HS-5 (cell line): ENCODE measurements at places on chromosomes 2 and 18.

DNA sequence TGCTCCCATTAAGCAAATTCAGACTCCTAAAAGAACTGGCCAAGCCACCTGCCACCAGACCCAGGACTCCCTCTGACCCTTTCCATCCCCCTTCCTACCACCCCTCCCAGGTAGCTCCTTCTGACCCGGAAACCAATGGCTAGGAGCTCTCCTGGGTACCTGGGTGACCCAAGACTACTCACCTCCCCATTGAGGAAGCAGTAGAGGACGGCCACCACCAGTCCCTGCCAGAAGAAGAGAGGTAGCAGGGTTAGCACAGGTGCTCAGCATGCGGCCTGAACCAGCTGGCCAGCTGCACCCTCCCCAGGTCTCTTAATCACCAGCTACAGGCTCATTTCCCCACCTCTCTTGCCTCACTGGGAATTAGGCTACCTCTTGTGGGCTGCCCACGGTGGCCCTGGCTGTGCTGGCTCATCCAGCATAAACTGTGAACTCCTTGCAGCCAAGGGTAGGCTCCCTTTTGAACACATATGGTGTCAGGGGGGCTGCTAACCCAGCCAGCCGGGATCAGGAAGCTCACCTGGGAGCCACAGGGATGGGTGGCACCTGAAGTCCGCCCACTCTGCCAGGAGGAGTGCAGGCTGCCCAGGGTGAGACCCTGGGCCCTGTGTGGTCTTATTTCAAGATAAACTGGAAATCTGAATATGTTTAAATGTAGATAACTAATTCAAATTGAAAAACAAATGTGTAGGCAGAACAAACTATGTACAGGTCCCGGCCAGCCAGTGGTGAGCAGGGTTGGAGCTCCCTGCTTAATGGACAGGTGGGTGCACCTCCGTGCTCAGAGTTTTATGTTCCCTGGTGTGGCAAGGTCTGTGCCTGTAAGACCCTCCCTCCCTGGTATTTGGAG lies 9.9 kb downstream of the TMEM37 start:
- DNase-seq = no peak

DNA sequence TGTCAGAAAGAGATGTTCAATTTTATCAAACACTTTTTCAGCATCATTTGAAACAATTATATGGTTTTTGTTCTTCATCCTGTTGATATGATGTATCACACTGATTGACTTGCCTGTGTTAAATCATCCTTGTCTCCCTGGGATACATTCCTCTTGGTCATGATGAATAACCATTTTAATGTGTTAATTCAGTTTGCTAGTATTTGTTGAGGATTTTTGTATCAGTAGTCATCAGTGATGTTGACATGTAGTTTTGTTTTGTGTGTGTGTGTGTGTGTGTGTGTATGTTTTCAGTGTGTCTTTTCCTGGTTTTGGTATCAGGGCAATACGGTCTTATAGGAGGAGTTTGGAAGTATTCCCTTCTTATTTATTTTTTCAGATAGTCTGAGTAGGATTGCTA lies 325.4 kb downstream of the ZNF804A start:
- peak; percentile 8 for DNase-seq

DNA sequence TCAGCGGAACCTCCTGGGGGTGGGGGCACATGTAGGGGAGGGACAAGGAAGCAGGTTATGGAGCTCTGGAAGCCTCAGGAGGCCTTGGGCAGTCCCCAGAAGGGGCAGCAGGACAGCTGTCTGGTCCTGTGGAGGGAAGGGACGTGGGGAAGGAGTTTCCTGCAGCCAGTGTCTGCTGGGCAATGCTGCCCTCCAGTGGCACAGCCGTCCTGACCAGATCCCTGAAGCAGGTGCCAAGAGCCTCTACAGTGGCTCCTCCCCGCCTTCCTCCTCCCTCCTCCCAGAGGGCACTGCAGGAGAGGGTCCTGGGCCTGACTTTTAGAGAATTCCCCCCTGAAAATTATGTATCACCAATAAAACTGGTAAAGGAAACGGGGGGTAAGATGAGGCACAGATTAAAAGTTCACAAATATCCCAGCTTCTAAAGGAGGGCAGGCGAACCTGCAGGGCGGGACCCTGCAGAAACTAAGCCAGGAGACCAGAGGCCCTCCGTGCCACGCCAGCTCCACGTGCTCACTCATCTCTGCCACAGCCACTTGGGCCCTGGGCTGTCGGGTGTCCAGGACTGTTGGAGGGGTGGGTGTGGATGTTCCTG lies 258.5 kb downstream of the TWIST2 start:
- DNase-seq = peak; percentile 25

DNA sequence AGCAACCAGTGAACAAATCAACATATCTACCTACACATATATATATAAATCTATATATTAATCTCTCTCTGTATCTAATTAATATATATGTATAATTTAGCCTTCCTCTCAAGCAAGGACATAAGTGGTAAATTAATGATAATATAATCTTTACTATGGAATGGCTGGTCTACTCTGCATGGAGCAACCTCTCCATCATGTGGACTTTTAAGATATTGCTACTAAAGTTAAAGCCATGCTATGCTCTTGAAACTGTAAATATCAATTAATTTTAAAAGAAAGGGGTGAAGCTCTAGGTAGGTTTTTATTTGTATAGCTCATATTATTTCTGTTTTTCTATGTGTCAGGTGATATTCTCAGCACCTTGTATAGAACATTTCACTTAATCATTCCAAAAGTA lies 147.0 kb downstream of the PPP1R1C start:
- no peak for DNase-seq

DNA sequence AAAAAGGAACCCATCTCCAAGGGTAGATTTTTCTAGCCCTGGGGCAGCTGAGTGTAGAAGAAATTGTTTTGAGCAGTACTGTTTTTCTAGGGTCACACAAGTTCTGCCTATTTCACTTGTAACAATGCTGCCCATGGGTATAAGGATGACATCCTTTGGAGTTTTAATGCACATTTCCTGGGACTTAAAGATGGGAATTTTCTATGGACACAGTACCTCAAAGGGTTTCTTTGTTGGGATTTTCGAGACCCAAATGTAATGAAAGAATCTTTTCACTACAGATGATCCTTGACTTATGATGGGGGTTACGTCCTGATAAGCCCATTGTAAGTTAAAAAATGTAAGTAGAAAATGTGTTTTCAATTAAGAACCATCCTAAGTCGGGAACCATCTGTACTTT lies 31.8 kb downstream of the CDC42EP3 start:
- no peak for DNase-seq

GRCh38 chr2:41337956-41338355 lies 709.9 kb upstream of the PKDCC start:
- DNase-seq = no peak

DNA sequence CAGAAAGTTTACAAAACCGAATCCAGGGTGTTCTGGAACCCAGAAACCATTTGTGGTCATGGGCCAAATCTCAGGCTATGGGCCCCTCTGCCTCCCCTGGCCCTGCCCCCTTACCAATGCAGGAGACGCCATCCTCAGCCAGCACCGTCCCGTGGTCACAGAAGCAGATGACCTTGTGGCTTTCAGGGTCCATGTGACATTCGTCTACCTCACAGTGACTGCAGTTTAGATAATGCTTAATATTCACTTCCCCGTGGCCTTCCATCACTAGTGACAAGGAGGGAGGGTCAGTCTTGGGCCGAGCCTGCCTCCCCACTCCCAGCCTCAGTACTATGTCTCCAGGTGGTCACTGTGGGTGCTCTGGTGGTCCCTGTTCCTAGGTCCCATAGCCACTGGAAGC lies 111.6 kb downstream of the CLIP4 start:
- DNase-seq = no peak

DNA sequence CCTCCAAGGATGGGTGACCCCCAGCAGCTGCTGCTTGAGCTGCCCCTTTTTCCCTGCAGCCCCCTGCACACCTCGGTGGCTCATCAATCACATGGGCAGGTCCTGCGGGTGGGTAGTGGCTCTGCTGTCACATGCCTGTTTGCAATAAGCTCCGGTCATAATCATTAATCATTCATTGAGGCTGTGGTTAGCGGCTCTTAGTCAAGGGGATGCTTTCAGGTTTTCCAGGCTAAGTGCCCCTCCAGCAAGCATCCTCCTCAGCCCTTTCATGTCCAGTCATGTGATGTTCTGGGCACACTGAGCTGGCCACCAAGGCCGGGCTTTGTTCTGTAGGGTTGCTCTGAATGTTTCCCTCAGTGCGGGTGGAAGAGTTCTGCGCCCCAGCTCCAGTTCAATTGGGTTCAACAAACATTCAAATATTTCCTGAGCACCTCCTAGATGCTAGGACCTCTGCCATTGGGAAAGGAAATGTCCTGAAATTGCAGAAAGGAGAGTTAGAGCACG lies 96.4 kb upstream of the LDAH start:
- no peak for DNase-seq

DNA sequence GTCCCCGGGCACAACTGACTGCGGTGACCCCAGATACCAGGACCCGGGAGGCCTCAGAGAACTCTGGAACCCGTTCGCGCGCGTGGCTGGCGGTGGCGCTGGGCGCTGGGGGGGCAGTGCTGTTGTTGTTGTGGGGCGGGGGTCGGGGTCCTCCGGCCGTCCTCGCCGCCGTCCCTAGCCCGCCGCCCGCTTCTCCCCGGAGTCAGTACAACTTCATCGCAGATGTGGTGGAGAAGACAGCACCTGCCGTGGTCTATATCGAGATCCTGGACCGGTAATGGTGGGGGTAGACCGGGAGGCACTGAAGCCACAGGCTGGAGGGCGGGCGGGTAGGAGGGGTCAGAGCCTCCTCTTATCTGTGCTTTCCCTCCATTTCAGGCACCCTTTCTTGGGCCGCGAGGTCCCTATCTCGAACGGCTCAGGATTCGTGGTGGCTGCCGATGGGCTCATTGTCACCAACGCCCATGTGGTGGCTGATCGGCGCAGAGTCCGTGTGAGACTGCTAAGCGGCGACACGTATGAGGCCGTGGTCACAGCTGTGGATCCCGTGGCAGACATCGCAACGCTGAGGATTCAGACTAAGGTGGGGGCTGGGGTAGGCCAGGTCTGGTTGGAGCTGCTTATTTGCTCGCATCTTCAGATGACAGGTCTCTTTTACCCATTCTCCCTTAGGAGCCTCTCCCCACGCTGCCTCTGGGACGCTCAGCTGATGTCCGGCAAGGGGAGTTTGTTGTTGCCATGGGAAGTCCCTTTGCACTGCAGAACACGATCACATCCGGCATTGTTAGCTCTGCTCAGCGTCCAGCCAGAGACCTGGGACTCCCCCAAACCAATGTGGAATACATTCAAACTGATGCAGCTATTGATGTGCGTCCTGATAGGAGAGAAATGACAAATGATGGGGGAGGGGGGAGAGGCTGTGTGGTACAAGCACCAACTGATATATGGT lies 780 bp downstream of the HTRA2 start:
- DNase-seq = no peak

DNA sequence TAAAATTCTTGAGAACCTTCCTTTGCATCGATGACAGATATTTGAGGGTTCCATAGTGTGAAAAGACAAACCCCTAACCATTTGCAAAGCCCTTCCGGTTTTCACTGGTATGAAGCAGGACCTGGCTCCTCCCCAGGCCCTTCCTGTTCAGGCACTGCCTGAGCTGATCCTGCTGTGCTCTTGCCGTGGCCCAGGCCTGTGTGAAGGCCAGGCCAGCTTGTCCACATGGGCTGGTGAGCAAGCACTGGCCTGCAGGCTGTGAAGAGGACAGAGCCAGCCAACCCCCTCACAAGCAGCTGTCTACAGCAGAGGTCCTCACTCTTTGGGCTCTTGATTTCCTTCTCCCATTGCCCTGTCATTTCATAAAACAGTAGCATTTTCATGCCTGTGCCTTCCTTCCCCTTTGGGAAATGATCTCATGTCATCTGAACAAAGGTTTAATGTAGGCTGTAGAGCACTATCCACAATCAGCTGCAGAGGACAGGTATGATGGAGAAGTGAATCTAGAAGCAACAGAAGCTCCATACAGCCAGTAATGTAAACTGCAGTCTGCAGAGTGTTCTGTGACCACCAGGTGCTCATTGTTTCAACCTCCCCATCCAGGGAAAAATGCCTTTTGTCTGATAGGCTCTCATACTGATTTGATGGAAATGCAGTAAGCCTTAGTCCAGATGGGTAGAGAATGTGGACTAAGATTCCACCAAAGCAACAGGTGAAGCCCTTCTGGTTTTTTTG lies 19.8 kb downstream of the MPHOSPH10 start:
- DNase-seq = no peak

DNA sequence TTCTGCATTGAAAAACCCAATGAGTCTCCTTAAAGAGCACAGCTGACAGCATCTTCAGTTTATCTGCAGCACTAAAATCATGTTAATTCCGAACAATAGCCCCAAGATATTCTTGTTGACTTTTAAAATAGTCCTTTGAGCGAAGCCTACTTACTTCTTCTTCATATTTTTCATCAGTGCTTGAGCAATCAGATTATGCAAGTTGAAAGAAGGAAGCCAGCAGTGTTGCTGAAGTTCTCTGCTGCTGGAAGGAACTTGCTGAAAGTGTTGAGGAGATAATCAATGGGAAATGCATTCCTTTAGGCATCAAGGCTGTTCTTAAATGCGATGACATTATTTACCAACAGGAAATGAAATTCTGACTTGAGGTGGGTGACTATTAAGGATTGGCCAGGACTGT lies 105.9 kb upstream of the SNTG2 start:
- no peak for DNase-seq

DNA sequence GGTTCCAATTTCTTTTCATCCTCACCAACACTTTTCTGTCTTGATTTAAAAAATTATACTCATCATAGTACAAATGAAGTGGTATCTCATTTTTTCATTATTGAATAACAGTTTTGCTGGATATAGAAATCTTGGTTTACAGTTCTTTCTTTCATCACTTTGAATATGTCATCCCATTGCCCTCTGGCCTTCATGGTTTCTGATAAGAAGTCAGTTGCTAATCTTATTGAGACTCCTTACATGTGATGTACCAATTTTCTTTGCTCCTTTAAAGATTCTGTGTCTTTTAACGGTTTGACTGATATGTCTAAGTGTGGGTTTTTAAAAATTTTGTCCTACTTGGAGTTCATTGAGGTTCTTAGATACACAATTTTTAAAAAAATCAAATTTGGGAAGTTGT lies 35.0 kb downstream of the SLC3A1 start:
- DNase-seq = no peak

- no peak for DNase-seq
Observed at GRCh38 chr18:78561757-78562510, 417.7 kb upstream of the SALL3 start.
